Activated naive CD8-positive, alpha-beta T cell treated with anti-CD3 and anti-CD28 coated beads, Interleukin-2, amount 50 U/mL, for 24 hours (primary cell): ENCODE measurements at places on chromosomes 3 and 15.

DNA sequence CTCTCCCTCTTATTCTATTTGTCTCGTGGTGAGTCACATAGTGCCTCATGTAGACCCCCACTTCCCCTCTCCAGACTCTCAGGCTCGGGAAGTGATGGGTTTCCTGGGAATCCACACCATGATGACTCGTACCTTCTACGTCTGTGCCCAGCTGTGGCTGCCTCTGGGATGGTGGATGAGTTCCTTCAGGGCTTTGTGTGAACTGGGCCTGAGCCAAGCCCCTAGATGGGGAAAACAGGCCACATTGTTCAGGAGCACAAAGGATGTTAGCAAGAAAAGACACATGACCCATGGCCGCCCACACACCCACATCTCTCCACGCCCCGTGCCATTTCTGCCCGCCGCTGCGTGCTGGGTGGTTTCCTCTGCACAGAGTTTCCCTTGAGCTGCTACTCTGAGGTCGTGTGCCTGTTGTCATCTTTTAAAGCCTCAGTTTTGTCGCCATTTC, 10.5 kb downstream of the ISG20 start:
- H3K4me1 ChIP-seq = peaks cover 73% of the 10 kb centered on the region
- peak; percentile 83 for DNase-seq
- peaks cover 25% of the 10 kb centered on the region for H3K36me3 ChIP-seq
- peak overlapping the region; percentile 66 for H3K4me3 ChIP-seq

GRCh38 chr15:39250001-39250400, 330.9 kb upstream of the THBS1 start:
- peaks cover 11% of the 10 kb centered on the region for H3K27me3 ChIP-seq
- H3K36me3 ChIP-seq = no peaks in the 10 kb centered on the region
- peaks cover 24% of the 10 kb centered on the region for H3K4me1 ChIP-seq
- no peak overlapping the region for H3K27ac ChIP-seq
- no peak overlapping the region for H3K4me3 ChIP-seq

DNA sequence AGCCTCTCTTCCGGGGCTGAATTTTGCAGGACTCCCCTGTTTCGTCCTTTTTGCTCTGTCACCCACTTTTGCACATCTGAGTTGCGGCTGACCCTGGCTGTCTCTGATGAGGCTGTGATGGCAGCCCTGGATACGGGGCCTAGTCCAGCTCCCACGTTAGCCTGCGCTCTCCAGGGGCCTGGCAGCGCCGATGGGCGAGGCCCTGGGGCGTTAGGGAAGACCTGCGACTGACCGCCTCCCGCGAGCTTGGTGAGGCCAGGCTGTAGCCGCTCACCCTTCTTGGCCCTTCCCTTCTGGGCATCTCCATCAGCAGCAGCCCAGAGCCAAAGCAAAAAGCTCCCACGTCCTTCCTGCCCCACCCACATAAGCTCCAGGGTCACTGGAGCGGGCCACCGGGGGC, 85.2 kb downstream of the FBLN2 start:
- no peaks in the 10 kb centered on the region for H3K4me1 ChIP-seq
- no peak overlapping the region for H3K4me3 ChIP-seq
- no peak for DNase-seq
- H3K27ac ChIP-seq = no peak overlapping the region

- peaks cover 7% of the 10 kb centered on the region for H3K36me3 ChIP-seq
- no peak overlapping the region for H3K27ac ChIP-seq
- no peak for DNase-seq
- peaks cover 2% of the 10 kb centered on the region for H3K4me1 ChIP-seq
These were observed 95.8 kb downstream of the MESD start for GRCh38 chr15:80893777-80894176.

DNA sequence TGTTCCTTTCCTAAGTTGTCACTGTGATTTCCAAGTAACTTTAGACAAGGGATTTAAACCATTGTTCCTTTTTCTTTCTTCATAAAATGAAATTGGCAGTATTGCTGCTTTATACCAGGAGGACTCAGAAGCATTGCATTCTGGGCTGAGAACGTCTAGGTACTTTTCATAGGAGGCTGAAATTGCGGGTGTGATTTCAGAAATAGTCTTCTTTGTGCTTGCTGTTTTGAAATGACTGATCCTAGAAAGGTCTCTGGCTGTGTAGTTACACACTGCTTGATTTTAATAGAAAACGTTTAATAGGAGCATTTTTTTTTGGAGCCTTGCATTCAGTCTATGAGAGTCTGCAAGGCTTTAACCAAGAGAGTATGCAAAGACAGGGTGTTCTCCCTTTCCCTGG, 56.3 kb downstream of the PPM1L start:
- DNase-seq = no peak
- no peak overlapping the region for H3K27ac ChIP-seq
- no peaks in the 10 kb centered on the region for H3K27me3 ChIP-seq
- H3K4me3 ChIP-seq = no peak overlapping the region

GRCh38 chr15:41017066-41017735, 63.9 kb downstream of the CHAC1 start:
- no peaks in the 10 kb centered on the region for H3K27me3 ChIP-seq
- no peak overlapping the region for H3K27ac ChIP-seq

- H3K36me3 ChIP-seq = no peaks in the 10 kb centered on the region
- peaks cover 6% of the 10 kb centered on the region for H3K27me3 ChIP-seq
- peaks cover 22% of the 10 kb centered on the region for H3K4me1 ChIP-seq
- peak within 1 kb of the TSS; percentile 90 for H3K27ac ChIP-seq
- H3K4me3 ChIP-seq = peak within 1 kb of the TSS; percentile 86
These were observed at the start of gene MFGE8 for GRCh38 chr15:88913017-88913849. TSS of gene MFGE8 (minus strand) at chr15:88913379. CDS start at chr15:88913319, 60 bp downstream.

DNA sequence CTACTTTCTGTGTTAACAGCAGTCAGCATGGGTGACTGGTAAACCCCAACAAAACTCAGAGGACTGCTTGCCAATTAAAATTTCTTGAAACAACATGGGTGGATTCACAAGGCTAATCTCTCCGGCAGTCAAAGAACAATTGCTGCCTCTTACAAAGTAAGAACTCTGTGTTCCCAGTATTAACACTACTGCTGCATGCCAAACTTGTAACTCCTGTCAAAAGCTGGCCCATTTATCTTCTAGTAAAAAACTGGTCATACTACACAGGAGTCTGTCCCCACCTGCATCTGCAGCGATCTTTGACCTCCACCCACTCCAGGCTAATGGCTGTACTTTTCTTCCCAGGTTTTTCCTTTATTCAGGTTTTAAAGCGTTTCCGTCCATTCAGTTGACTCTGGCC, 8.7 kb upstream of the ZNF589 start:
- H3K4me3 ChIP-seq = no peak overlapping the region
- no peaks in the 10 kb centered on the region for H3K27me3 ChIP-seq
- no peak for DNase-seq
- peaks cover 1% of the 10 kb centered on the region for H3K4me1 ChIP-seq

GRCh38 chr15:68385240-68385561, 46.8 kb downstream of the ITGA11 start:
- DNase-seq = no peak
- H3K4me3 ChIP-seq = no peak overlapping the region
- H3K4me1 ChIP-seq = no peaks in the 10 kb centered on the region
- no peaks in the 10 kb centered on the region for H3K36me3 ChIP-seq
- peaks cover 1% of the 10 kb centered on the region for H3K27me3 ChIP-seq

DNA sequence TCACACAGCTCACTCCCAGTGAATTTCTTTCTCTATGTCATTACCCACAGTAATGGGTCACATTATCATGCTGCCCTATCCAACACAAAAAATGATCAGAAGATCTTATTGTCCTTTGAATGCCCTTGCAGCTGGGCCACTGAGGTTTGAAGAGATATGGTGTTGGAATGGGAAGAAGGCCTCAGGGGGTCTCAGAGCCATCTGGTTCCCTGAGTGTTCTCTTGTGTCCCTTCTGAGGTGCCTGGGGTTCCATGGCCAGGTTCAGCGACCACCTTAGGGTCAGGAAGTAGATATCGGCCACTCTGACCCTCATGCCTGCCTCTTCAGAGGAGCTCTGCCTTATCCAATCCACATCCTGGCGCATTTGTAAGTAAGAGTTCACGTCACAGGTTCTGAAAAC, 232.3 kb downstream of the TJP1 start:
- no peak overlapping the region for H3K4me3 ChIP-seq
- no peak overlapping the region for H3K27ac ChIP-seq
- no peak for DNase-seq
- H3K36me3 ChIP-seq = no peaks in the 10 kb centered on the region
- no peaks in the 10 kb centered on the region for H3K4me1 ChIP-seq

GRCh38 chr15:63881431-63881830, 47.7 kb upstream of the HERC1 start:
- no peak overlapping the region for H3K4me3 ChIP-seq
- no peak overlapping the region for H3K27ac ChIP-seq
- H3K4me1 ChIP-seq = peaks cover 27% of the 10 kb centered on the region
- no peaks in the 10 kb centered on the region for H3K27me3 ChIP-seq
- no peak for DNase-seq
- H3K36me3 ChIP-seq = no peaks in the 10 kb centered on the region

- no peak overlapping the region for H3K27ac ChIP-seq
- H3K27me3 ChIP-seq = no peaks in the 10 kb centered on the region
- no peak overlapping the region for H3K4me3 ChIP-seq
- no peaks in the 10 kb centered on the region for H3K36me3 ChIP-seq
These were observed 485.2 kb upstream of the BCHE start for GRCh38 chr3:166322391-166322790.

- no peak overlapping the region for H3K27ac ChIP-seq
- no peaks in the 10 kb centered on the region for H3K36me3 ChIP-seq
- DNase-seq = no peak
- H3K4me3 ChIP-seq = no peak overlapping the region
These were observed 204.1 kb downstream of the SSR3 start for GRCh38 chr3:156350781-156351180.

DNA sequence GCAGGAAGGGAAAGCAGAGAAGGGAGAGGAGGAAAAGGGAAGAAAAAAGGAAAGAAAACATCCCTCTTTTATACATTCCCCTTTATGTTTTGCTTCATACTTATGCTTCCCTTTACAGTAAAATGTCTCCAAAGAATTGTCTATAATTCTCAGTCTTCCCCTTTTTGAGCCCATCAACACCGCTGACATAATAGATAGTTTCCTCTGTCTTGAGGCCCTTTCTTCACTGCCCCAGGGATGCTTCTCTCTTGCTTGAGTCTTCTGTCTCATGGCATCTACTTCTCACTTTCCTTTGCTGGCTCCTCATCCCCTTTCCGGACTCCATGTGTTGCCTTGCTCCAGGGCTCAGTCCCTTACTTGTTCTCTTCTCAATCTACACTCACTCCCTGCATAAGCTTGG, 99.7 kb upstream of the DAZL start:
- H3K4me1 ChIP-seq = no peaks in the 10 kb centered on the region
- H3K36me3 ChIP-seq = no peaks in the 10 kb centered on the region
- no peak overlapping the region for H3K27ac ChIP-seq
- no peak overlapping the region for H3K4me3 ChIP-seq
- H3K27me3 ChIP-seq = peaks cover 2% of the 10 kb centered on the region
- DNase-seq = no peak

GRCh38 chr15:90869601-90870353, 1.4 kb downstream of the FURIN start:
- peaks cover 61% of the 10 kb centered on the region for H3K4me1 ChIP-seq
- H3K36me3 ChIP-seq = peaks cover 17% of the 10 kb centered on the region
- peak overlapping the region; percentile 88 for H3K4me3 ChIP-seq
- peak overlapping the region; percentile 91 for H3K27ac ChIP-seq

DNA sequence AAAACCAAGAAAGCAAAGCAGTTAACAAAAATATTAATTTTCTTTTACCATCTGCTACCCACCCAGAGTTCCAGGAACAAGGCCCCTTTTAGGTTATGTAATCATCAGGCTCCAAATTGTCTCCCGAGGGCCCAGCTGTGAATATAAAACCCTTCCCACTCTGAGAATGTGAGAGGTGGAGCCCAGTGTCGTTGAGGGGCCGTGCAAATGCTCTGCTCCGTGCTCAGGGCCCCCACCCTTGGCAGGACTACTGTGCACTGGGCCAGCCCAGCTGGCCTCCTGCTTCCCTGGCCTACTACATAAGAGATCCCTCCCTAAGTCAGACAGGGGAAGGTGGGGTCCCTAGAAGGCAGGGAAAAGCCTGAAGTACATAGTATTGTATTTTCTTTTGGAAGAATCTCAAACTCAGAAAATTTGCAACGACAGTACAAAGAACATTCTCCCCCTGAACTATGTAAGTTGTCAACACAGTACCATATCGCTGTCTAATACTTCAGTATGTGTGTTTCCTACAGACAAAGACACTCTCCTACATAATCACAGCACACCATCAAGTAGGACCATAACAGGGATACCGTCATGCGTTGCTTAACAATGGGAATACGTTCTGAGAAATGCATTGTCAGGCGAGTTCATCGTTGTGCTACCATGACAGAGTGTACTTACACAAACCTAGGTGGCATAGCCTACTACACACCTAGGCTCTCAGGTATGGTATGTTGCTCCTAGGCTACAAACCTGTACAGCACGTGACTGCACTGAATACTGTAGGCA, 4.4 kb upstream of the CLEC3B start:
- H3K36me3 ChIP-seq = no peaks in the 10 kb centered on the region
- H3K4me3 ChIP-seq = no peak overlapping the region
- no peaks in the 10 kb centered on the region for H3K27me3 ChIP-seq
- no peak overlapping the region for H3K27ac ChIP-seq
- H3K4me1 ChIP-seq = peaks cover 12% of the 10 kb centered on the region
- DNase-seq = no peak

- H3K4me3 ChIP-seq = no peak overlapping the region
- no peak for DNase-seq
- H3K36me3 ChIP-seq = no peaks in the 10 kb centered on the region
- no peak overlapping the region for H3K27ac ChIP-seq
These were observed 52.3 kb downstream of the NCEH1 start for GRCh38 chr3:172658344-172659245.

- no peaks in the 10 kb centered on the region for H3K36me3 ChIP-seq
- no peak for DNase-seq
- peaks cover 29% of the 10 kb centered on the region for H3K27me3 ChIP-seq
- no peak overlapping the region for H3K4me3 ChIP-seq
- H3K27ac ChIP-seq = no peak overlapping the region
These were observed 6.8 kb upstream of the KBTBD12 start for GRCh38 chr3:127908202-127908601.

DNA sequence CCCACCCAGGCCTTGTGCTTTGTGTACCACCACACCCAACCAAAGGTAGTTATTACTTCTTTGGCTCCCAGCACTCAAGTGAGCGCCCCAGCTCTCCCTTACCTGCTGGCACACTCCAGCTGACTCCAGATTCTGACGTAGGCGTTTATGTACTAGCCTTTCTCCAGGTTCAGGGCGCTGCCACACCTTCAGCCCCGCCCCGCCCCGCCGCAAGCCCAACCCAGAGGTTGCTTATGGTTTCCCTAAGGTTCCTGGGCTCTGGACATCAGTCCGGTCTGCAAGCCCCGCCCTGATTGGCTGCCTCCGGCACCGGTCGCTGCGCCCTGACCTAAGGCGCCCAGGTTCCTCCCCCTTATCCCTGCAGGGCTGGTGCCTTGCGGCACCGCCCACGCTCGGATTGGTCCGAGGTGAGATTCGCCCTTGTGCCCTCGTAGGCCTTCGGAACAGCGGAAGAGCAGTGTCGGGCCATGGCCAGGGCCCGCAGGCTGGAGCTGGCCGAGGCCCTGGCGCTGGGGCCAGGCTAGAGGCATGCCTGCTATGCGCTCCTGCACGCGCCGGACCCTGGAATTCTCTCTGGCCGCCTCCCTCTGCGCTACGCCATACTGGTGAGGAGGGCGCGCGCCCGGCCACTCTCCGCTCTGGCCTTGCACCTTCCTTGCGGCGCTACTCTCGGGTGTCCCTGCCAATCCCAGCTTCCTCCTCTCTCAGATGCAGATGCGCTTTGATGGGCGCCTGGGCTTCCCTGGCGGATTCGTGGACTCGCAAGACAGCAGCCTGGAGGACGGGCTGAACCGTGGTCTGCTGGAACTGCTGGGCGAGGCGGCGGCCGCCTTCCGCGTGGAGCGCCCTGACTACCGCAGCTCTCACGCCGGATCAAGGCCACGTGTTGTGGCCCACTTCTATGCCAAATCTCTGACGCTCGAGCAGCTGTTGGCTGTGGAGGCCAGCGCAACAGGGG, 19.8 kb upstream of the NUDT16 start:
- peaks cover 5% of the 10 kb centered on the region for H3K4me1 ChIP-seq
- H3K4me3 ChIP-seq = peak overlapping the region; percentile 1
- no peak overlapping the region for H3K27ac ChIP-seq
- DNase-seq = no peak
- H3K36me3 ChIP-seq = peaks cover 2% of the 10 kb centered on the region
